ENCODE measurements at places on chromosomes 16 and 17. TPM values are rescaled to one million over a fixed set of nuclear protein-coding genes. Genes with fewer than 3 reads are reported as not detected.

Gene PRDM7
- total RNA-seq, result not detected

Gene RUNDC3A
- 0.08 TPM for total RNA-seq

Gene CDK3
- total RNA-seq, result 1.2 TPM

Gene CCL8
- 1.2 TPM for total RNA-seq

Gene BAHCC1
- 3.8 TPM for total RNA-seq

Gene SLC35G6
- total RNA-seq, result not detected

Gene ADAP2
- total RNA-seq, result 2.0 TPM

Gene MMP28
- total RNA-seq, result 0.60 TPM

Gene CBX8
- 6.1 TPM for total RNA-seq

Gene HOXB6
- 0.12 TPM for total RNA-seq

Gene C16orf46
- not detected for total RNA-seq

Gene AANAT
- total RNA-seq, result not detected

Gene ATP5PD
- 236 TPM for total RNA-seq

Gene ABCC11
- not detected for total RNA-seq

Gene RAMP2
- total RNA-seq, result 0.30 TPM

Gene MMD
- 8.5 TPM for total RNA-seq

Gene KCNG4
- not detected for total RNA-seq

Gene FBXW10B
- total RNA-seq, result 0.08 TPM

Gene SCGB1C2
- not detected for total RNA-seq

Gene PRAC2
- not detected for total RNA-seq

Gene FOXC2
- total RNA-seq, result 4.1 TPM

Gene EMC6
- 4.9 TPM for total RNA-seq

Gene ABCC12
- total RNA-seq, result not detected

Gene EME1
- 2.6 TPM for total RNA-seq

Gene SP6
- 0.08 TPM for total RNA-seq

Gene MT1A
- total RNA-seq, result not detected

Gene TP53TG3
- total RNA-seq, result 0.35 TPM

Gene SLFN13
- 1.7 TPM for total RNA-seq

Gene JUP
- 59.7 TPM for total RNA-seq

Gene TAF15
- 60.9 TPM for total RNA-seq

Gene MAPT
- total RNA-seq, result 0.15 TPM

Gene TCF25
- total RNA-seq, result 229 TPM

Gene PLLP
- total RNA-seq, result not detected

Gene KRTAP3-3
- not detected for total RNA-seq

Gene RNF213
- total RNA-seq, result 251 TPM

Gene TNP2
- not detected for total RNA-seq

Gene ACAP1
- 1.3 TPM for total RNA-seq

Gene CFAP97D1
- total RNA-seq, result under 0.01 TPM

Gene KRT33B
- total RNA-seq, result not detected

Gene ATP2A3
- total RNA-seq, result 2.7 TPM

Gene ANKRD40CL
- not detected for total RNA-seq
